Stimulated activated CD8-positive, alpha-beta memory T cell treated with anti-CD3 and anti-CD28 coated beads, Interleukin-15, amount 100 ng/mL, for 24 hours (primary cell): ENCODE measurements at places on chromosomes 2 and 18.

DNA sequence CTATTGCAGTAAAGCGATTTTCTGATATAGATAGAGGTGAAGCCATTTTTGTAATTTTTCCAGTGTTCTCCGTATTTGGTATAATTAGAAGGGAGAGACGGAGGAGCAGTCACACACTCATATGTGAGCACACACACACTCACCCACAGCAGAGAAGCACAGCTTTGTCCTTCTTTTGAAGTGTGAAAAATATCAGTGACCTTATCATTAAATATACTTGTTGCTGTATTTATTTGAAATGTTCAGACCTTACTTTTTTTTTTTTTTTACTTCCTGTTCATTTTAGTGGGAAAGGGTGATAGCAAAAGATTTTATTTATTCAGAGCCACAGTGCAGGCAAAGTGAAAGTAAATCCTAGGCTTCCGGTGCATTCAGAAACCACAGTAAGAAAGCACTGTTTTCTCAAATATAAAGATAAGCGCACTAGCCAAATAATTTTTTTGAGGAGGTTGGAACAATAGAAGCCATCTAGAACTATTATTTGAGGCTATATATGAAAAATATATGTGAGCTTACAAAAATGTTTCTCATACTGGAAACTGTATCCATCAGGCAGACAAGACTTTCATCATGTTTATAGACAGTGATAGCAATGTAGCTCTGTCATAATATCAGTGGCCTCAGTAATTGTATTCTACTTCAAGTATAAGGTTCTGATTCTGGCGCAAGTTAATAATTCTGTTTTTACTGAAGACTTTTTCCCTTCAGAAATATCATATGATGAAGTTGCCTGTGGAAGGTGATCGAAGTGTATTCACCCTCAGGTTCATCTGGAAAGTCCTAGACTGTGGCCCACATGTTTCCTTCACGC is 37.2 kb downstream of the TSHZ1 start:
- no peak for DNase-seq

DNA sequence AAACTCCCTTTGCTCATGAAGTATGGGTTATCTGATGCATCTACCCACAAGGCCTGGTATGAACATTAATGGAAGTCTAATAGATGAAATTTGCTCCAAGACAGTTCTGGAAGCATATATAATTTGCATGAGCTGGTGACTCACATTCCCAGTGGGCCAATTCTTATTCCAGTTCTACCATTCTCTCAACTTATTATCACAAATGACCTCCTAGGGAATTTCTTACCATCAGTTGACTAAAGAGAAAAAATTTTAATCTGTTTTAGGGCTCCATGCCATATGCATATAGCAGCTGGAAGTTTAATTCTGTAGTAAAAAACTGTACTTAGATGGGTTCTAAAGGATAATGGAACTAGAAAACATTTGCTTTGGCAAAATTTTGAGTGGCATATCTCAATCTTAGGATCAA is 165.2 kb upstream of the COL3A1 start:
- DNase-seq: no peak

- DNase-seq: no peak
Measured at GRCh38 chr2:221969087-221969829, 329.5 kb downstream of the PAX3 start.

DNA sequence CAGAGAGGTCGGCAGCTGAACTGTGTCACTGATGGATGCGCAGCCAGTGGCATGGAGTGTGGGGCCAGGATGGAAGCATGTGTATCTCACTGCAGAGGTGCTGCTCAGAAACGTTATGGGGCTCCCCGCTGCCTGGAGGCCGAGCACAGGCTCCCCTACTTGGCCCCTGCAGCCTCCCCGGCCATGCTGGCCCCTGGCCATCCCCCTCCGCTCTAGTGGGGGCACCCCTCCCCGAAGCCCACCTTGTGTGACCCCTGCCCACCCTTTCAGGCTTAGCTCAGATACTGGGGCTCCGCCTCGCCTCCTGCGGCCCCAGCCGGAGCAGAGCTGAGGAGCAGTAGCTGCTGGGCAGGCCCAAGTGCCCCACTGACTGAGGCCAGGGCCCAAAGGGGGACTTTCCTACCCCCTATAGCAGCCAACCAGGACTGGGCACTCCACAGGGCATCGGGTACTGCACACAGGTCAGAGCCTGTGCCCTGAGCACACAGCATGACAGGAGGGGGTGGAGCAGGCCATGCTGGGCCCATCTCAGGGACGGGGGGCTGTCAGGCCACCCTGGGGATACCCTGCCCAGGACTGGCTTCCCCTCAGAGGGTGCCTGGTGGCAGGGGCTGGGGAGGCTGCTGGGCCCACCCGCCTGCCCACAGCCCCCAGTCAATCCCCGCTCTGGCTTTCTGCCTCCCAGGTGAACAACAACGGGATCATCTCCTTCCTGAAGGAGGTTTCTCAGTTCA is 31.3 kb downstream of the SNED1 start:
- DNase-seq: no peak

- DNase-seq: no peak
Measured at GRCh38 chr2:193894081-193894480, 1699.3 kb upstream of the TMEFF2 start.
